CMK (cell line): ENCODE measurements at places on chromosomes 13 and 19.

- peak; percentile 72 for DNase-seq
Observed at GRCh38 chr19:54448040-54448773, 792 bp upstream of the LENG8 start.

DNA sequence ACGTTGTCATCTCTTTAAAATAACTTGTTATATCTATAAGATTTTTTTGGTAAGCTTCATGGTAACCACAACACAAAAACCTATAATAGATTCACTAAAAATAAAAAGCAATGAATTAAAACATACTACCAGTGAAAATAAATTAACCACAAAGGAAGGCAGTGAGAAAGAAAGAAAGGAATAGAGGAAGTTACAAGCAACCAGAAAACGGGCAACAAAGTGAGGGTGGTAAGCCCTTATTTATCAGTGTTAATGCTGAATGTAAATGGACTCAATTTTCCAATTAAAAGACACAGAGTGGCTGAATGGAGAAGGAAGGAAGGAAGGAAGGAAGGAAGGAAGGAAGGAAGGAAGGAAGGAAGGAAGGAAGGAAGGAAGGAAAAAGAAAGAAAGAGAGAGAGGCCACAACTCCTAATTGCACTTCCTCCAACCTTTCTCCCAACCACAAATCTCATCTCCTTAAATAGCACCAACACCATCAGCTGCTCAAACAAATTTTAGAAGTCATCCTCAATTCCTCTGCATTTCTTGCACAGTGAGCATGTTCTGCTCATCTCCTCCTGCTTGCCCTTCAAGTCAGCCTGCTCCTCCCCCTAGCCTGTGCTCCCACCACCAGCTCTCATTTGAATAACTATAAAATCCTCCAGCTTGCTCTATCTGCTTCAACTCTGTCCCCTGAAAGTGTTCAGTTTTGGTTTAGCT is 48.6 kb downstream of the CCNA1 start:
- DNase-seq, result no peak

GRCh38 chr13:110881839-110882627 is 32.8 kb downstream of the ANKRD10 start:
- no peak for DNase-seq

GRCh38 chr19:1935484-1936208 is 5.3 kb upstream of the CSNK1G2 start:
- DNase-seq, result peak; percentile 61

DNA sequence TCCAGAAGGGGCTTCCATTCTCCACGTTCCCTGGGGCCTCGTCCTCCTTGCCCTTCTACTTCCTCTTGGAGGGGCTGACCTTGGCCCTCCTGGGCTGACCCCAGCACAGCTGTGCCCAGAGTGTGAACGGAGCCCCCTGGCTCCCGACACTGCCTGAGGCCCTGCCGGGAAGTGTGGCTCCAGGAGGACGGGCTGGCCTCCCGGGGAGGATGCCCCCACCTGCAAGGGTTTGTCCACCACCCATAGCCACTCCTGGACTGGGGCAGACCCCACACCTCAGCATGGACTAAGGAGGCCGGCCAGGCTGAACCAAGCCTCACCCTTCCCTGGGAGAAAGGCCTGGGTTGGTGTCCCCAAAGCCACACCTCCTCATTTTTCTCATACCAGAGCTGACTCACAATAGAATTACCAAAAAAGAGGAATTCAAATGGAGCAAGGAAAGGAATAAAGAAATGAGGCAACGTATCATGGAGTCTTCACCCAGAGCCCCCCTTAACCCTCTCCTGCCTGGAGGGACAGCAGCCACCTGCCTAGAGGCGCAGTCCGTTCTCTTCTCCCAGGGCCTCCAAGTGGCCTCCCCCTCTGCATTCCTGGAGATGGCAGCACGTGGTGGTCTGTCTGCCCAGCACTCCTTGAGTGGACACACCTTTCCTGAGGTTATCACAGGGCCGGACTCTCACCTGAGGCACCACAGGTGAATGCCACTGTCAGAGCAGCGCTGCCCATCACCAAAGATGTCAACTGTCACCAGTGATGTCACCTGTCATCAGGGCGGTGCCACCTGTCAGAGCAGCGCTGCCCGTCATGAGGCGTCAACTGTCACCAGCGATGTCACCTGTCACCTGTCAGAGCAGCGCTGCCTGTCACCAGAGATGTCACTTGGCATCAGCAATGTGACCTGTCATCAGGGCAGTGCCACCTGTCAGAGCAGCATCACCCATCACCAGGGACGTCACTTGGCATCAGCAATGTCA is 3.1 kb upstream of the C13orf46 start:
- DNase-seq, result no peak

GRCh38 chr19:47475465-47475864 is 3.8 kb upstream of the SLC8A2 start:
- no peak for DNase-seq
